ENCODE measurements at places on chromosomes 5 and 9.
A peak's percentile ranks its signal among the peaks of the same experiment; 100 is the strongest.

- peak; percentile 47 for DNase-seq
These were observed 1.6 kb downstream of the HINT1 start for GRCh38 chr5:131163276-131164119.

DNA sequence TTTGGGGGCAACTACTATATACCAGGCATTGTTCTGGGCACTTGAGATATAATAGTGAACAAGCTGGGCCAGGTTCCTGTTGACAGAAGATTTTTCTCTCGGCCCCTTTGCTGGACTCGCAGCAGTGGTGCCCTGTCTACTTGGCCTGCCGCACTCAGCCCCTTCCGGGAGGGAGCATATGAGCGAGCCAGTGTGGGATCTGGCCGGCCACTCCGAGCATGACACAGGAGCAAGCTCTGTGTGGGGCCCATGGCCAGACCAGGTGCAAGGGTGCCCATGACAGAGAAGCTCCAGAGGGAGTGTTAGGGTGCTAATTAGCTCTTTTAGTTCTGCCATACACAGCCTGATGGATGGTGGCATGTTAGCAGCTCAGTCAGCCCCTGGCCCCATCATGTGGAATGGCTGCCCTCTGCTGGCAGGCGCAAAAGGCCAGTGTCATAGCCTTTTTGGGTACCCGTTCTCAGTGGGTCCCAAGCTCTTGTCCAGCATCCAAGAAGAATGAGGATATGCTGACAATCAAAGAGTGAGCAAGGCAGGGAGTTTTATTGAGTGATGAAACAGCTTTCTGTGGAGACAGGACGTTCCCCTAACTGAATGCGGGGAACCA, 9.3 kb upstream of the KIF4B start:
- peak; percentile 22 for DNase-seq

DNA sequence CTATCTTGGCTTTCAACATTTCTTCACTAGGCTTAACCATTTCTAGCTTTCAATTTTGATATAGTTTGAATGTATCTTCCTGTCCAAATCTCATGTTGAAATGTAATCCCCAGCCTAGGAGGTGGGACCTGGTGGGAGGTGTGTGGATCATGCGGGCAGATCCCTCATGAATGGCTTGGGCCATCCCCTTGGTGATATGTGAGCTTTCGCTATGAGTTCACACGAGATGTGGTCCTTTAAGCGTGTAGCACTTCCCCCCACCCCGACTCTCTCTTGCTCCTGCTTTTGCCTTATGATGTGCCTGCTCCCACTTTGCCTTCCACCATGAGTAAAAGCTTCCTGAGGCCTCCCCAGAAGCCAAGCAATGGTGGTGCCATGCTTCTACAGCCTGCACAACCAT, 40.6 kb downstream of the PHAX start:
- no peak for DNase-seq

DNA sequence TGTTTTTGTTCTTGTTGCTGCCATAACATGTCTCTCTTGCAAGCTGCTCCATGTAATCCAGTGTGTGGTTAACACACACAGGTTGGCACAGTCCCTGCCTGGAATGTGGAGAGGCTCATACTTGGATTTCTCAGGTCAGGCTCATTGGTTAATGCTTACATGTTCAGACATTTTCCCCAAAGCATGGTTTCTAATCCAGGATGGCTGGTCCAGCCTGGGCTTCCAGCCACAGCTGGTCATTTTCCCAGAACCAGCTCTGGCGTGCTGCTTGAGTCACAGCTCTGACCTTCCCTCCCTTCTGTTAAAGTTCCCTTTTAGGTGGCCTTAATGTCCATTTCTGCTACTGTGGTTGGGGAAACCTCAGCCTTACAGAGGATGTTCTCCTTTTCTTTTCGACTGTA, 294.3 kb downstream of the TAF11L14 start:
- no peak for DNase-seq

DNA sequence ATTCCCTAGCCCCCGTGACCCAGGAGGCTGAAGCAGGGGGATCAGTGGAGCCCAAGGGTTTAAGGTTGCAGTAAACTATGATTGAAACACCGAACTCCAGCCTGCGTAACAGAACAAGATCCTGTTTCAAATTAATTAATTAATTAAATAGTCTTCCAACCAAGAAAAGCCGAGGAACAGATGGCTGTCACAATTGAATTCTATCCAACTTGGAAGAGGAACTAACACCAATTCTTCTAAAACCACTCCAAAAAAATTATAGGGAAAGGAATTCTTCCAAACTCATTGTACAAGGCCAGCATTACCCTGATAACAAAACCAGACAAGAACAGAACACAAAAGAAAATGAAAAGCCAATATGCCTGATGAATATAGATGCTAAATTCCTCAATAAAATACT, 43.4 kb upstream of the RGS7BP start:
- no peak for DNase-seq
